ENCODE measurements at places on chromosomes 5 and 9.

DNA sequence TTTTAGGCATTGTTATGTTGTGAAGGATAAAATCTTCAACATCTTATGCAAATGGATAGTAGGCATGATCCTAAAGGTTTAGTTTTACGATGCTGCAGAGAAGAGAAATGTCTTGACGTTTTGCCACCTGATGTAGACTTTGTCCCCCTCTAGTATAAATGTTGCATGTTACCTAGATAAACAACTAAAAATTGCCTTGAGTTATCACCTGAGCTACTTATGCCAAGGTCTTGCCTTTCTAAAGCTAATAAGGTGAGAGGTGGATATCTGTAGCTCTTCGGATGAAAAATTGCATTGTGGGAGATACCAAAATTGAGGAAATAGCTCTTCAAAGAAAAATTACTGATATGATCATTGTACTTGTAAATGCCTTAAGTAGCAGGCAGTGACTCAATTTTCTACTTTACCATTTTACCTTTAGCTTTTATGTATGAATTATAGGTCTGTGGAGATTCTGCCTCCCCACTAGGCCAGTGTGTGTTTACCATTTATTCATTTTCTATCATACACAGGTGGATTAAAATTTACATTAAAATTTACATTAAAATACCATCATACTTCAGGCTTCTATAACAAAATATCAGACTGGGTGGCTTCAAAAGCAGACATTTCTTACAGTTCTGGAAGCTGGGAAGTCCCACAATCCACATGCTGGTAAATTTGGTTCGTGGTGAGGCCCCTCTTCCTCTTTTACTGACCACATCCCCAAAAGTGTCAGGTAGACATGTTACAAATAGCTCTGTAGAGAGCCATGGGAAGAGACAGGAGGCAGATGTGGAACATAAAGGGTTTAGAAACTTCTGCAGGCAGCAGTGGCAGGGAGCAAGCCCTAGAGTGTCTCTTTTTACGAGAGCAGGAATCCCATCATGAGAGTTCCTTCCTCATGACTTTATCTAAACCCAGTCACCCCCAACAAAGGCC lies 100.7 kb upstream of the ERBIN start:
- no peak overlapping the region for H3K27ac ChIP-seq
- peaks cover 12% of the 10 kb centered on the region for H3K4me1 ChIP-seq
- DNase-seq, result no peak
- H3K36me3 ChIP-seq, result peaks cover 7% of the 10 kb centered on the region
- no peak overlapping the region for H3K4me3 ChIP-seq

GRCh38 chr5:5351288-5351979 lies 71.0 kb upstream of the ICE1 start:
- peaks cover 4% of the 10 kb centered on the region for H3K27me3 ChIP-seq
- H3K27ac ChIP-seq, result no peak overlapping the region
- no peaks in the 10 kb centered on the region for H3K4me1 ChIP-seq
- DNase-seq, result no peak

- H3K36me3 ChIP-seq, result peaks cover 4% of the 10 kb centered on the region
- no peak overlapping the region for H3K4me3 ChIP-seq
- no peak overlapping the region for H3K27ac ChIP-seq
- DNase-seq, result peak; percentile 75
- peaks cover 4% of the 10 kb centered on the region for H3K27me3 ChIP-seq
Measured at GRCh38 chr9:133429641-133430161, 7.5 kb downstream of the ADAMTS13 start.

DNA sequence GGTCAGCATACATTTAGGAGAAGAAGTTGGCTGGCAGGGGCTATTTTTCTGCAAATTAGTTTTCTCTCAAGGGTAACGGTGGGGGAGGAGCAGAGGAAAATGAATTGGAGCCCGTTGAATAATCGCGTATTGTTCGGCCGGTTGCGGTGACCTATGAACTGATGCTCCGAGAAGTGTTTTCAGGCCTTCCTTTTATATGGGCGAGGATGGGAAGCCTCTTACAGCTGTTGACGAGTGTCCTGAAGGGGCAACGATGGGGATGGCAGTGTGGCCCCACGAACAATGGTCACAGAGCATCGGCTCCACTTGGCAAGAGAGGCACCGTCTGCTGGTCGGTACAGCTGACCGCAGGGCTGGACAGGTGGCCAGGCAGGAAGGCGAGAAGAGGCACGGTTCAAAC lies 400.7 kb downstream of the ZSWIM6 start:
- no peaks in the 10 kb centered on the region for H3K36me3 ChIP-seq
- no peak overlapping the region for H3K27ac ChIP-seq
- no peak for DNase-seq
- H3K4me1 ChIP-seq, result peaks cover 11% of the 10 kb centered on the region
- no peak overlapping the region for H3K4me3 ChIP-seq
- peaks cover 10% of the 10 kb centered on the region for H3K27me3 ChIP-seq

- no peak for DNase-seq
- no peak overlapping the region for H3K4me3 ChIP-seq
- H3K36me3 ChIP-seq, result peaks cover 25% of the 10 kb centered on the region
- peaks cover 5% of the 10 kb centered on the region for H3K4me1 ChIP-seq
- H3K27me3 ChIP-seq, result no peaks in the 10 kb centered on the region
- no peak overlapping the region for H3K27ac ChIP-seq
Measured at GRCh38 chr5:172410662-172411483, 43.5 kb downstream of the SH3PXD2B start.

DNA sequence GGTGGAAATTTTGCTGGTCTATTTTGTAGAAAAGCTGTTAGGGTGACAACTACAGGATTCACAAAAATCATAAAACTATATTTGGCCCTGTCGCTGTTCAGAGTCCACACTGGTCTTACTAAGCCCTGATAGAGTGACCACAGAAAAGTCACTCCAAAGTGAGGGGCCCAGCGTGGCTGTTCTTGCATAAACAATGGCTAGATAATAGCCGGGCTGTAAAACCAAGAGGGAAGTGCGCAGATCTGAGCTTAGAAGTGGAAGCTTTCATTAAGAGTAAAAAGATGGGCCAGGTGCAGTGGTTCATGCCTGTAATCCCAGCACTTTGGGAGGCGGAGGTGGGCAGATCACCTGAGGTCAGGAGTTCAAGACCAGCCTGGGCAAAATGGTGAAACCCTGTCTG lies 15.5 kb upstream of the CTSL start:
- peaks cover 2% of the 10 kb centered on the region for H3K27me3 ChIP-seq
- no peak overlapping the region for H3K4me3 ChIP-seq
- no peak overlapping the region for H3K27ac ChIP-seq

GRCh38 chr9:125969868-125970267 lies 222.7 kb downstream of the PBX3 start:
- no peaks in the 10 kb centered on the region for H3K36me3 ChIP-seq
- no peaks in the 10 kb centered on the region for H3K4me1 ChIP-seq
- no peak for DNase-seq
- H3K4me3 ChIP-seq, result no peak overlapping the region
- H3K27me3 ChIP-seq, result no peaks in the 10 kb centered on the region

DNA sequence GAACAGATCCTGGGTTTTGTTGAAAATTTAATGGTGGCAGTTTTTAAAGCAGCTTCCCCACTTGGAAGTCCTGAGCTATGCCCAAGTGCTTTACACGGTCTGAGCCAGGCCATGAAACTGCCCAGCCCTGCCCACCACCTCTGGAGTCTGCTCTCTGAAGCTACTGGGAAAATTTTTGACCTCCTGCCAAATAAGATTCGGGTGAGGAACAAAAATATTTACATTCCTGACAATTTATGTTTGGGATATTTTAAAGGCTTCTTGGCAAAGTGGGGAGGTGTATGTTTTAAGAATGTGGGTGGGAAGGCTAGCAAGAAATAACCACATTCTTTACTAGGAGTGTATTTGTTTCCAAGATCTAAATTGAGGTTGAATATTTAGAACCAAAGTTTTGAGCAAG lies 50.0 kb downstream of the HACD4 start:
- H3K4me1 ChIP-seq, result no peaks in the 10 kb centered on the region
- no peaks in the 10 kb centered on the region for H3K27me3 ChIP-seq
- H3K36me3 ChIP-seq, result peaks cover 9% of the 10 kb centered on the region

GRCh38 chr5:157387683-157388093 lies 72.3 kb upstream of the NIPAL4 start:
- H3K4me3 ChIP-seq, result no peak overlapping the region
- peaks cover 12% of the 10 kb centered on the region for H3K4me1 ChIP-seq
- no peak overlapping the region for H3K27ac ChIP-seq
- H3K36me3 ChIP-seq, result peaks cover 12% of the 10 kb centered on the region

DNA sequence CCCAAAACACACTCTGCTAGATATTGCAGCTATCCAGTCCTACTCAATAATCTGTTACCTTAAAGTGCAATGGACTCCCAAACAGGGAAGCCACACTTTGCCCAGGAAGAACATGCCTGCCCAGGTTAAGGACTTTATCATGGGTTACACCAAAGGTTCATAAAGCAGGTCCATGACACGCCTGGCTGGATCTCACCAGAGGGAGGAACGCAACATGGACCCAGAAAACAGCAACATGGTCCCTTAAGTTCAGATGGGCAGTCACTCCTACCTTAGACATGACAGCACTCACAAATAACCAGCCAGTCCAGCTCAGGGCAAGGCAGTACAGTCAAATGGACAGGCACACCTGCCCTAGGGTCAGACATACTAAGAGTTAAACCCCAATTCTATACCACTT lies 3.8 kb downstream of the P4HA2 start:
- H3K27ac ChIP-seq, result no peak overlapping the region
- no peak for DNase-seq
- H3K27me3 ChIP-seq, result peaks cover 4% of the 10 kb centered on the region
- H3K36me3 ChIP-seq, result peaks cover under 1% of the 10 kb centered on the region
- peaks cover 4% of the 10 kb centered on the region for H3K4me1 ChIP-seq
- no peak overlapping the region for H3K4me3 ChIP-seq

DNA sequence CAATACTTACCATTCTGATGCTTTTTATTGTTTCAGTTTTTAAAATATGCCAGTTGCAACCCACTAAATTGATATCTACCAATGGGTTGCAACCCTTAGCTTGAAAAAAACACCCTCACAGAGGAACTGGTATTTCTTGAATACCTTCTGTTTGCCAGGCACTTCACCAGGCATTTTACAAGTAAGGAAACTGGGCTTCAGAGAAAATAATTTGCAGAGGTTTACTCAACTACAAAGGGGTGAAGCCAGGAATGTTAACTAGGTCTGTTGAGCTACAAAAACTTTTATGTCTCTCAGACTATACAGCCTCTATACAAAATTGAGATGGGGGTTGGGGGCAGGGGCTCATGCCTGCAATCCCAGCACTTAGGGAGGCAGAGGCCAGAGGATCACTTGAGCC lies 65.0 kb downstream of the STX17 start:
- no peaks in the 10 kb centered on the region for H3K27me3 ChIP-seq
- H3K36me3 ChIP-seq, result peaks cover 8% of the 10 kb centered on the region
- no peak overlapping the region for H3K4me3 ChIP-seq
- DNase-seq, result no peak
- H3K4me1 ChIP-seq, result no peaks in the 10 kb centered on the region

GRCh38 chr9:27292659-27293405 lies 4.1 kb downstream of the EQTN start:
- no peak overlapping the region for H3K27ac ChIP-seq
- no peak overlapping the region for H3K4me3 ChIP-seq
- DNase-seq, result no peak
- H3K4me1 ChIP-seq, result no peaks in the 10 kb centered on the region
- H3K27me3 ChIP-seq, result no peaks in the 10 kb centered on the region

DNA sequence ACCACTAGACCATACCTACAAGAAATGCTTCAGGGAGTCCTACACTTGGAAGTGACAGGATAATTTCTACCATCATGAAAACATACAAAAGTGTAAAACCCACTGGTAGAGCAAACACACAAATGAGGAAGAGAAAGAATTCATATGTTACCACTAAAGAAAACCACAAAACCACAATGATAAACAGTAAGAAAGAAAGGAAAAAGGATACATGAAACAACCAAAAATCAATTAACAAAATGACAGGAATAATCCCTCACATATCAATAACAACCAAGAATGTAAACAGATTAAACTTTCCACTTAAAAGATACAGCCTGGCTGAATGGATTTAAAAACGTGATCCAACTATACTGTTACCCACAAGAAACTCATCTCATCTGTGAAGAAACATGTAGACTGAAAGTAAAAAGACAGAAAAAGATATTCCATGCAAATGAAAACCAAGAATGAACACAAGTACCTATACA lies 83.4 kb downstream of the LPAR1 start:
- no peak overlapping the region for H3K27ac ChIP-seq
- H3K4me3 ChIP-seq, result no peak overlapping the region
- H3K36me3 ChIP-seq, result no peaks in the 10 kb centered on the region
- peaks cover 4% of the 10 kb centered on the region for H3K27me3 ChIP-seq
- H3K4me1 ChIP-seq, result peaks cover 6% of the 10 kb centered on the region
- DNase-seq, result no peak

DNA sequence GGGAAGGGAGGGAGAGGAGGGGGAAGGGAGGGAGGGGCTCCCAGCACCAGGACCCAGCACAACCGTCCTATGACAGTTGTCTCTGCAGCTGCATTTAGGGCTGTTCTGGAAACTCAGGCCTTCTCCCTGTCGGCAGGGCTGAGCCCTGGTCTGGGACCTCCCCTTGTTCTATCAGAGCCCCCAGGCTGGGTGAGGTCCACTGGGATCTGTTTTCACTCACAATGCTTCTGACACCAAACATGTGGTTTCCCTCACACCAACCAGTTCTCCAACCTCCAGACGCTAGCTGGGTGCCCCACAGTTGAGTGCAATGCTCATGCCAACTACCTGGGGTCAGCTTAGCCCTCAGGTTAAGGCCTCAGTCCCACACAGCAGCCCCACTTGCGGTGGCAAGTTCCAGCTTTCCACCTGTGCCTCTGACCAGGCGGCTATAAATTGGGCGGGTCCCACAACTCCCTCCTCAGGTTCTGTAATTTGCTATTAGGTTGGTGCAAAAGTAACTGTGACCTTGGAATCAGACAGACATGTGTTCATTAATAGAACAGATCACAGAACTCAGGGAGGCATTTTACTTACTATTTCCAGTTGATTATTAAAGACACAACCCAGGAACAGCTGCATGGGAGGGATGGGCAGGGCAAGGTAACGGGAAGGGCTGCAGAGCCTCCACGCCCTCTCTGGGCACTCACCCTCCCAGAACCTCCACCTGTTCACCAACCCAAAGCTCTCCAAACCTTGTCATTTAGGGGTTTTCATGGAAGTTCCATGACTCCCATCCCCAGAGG lies 13.5 kb downstream of the ADAMTS2 start:
- H3K27me3 ChIP-seq, result peaks cover 2% of the 10 kb centered on the region
- no peak overlapping the region for H3K27ac ChIP-seq
- H3K36me3 ChIP-seq, result no peaks in the 10 kb centered on the region

- H3K4me1 ChIP-seq, result peaks cover 6% of the 10 kb centered on the region
- no peaks in the 10 kb centered on the region for H3K36me3 ChIP-seq
- no peak overlapping the region for H3K27ac ChIP-seq
- no peak for DNase-seq
- H3K4me3 ChIP-seq, result no peak overlapping the region
- H3K27me3 ChIP-seq, result no peaks in the 10 kb centered on the region
Measured at GRCh38 chr5:37810311-37810710, 29.5 kb downstream of the GDNF start.

DNA sequence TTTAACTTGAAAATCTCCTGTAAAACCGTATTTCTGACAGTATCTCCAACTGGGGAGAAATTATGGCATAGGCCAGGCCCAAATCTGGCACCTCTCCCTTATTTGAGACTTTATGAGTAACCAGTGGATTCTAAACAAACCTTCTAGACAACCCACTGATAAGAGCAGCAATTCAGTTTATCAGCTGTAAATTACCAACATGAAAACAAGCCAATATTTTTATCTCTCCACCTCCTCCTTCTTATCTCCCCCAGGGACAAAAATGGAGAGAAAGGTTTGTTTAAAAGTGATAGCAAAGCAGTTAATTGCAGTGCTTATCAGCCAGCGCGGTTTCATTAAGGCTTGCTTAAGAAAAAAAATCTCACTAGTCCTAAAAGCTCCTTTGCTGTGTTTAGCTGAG lies 53.8 kb downstream of the KCNV2 start:
- no peaks in the 10 kb centered on the region for H3K4me1 ChIP-seq
- peaks cover 31% of the 10 kb centered on the region for H3K36me3 ChIP-seq
- no peak for DNase-seq
